Stimulated activated memory B cell treated with anti-CD40 and anti-IgM and Interleukin-4, amounts not matched to agents 10 μg/mL and 1 μg/mL and 100 μg/mL, for 72 hours (primary cell): ENCODE measurements at places on chromosomes 7 and 10.

- peak; percentile 37 for ATAC-seq
Observed at GRCh38 chr7:47720141-47720906, 138.4 kb upstream of the TNS3 start.

- no peak for ATAC-seq
Observed at GRCh38 chr7:80611779-80612178, 26.7 kb upstream of the CD36 start.

DNA sequence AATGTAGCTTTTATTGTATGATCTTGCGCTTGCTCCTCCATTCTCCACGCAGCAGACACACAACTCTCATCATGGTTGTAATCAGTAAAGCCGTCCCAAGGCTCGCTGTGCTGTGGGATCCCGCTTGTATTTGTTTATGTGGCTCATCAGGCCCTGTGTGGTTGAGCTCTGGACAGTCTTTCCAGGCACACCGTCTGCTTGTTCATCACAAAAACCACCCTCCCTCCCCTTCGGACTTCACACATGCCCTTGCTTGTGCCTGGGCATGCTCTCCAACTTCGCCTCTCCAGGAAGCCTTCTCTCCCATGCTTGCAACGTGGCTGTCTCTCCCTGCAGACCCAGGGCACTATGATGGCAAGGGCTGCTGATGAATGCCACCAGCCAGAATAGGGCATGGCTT is 62.4 kb downstream of the HK1 start:
- no peak for ATAC-seq

DNA sequence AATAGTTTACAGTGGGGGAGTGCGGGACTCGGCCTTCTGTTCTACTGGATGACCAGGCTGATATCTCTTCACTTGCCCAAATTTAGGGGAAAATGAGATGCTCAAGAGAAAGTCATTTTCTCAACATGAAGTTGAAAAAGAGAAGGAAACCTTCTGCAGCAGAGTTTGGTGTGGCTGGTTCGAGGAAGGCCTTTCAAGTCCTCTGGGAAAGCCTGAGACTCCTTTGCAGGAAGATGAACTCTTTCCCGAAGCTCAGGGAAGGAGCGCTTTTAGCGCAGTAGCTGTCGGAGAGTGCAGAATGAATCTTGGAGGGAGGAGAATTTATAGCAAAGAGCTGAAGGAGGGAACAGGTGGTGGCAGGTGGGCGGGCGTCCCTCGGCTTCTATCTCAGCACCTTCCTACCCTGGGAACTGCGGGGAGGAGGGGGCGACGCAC is at the start of gene ATOH7:
Gene ATOH7 (minus strand): TSS at position 297 of the 435 bp plus-strand sequence. CDS start 436 bp downstream, outside the sequence.
- ATAC-seq = no peak

DNA sequence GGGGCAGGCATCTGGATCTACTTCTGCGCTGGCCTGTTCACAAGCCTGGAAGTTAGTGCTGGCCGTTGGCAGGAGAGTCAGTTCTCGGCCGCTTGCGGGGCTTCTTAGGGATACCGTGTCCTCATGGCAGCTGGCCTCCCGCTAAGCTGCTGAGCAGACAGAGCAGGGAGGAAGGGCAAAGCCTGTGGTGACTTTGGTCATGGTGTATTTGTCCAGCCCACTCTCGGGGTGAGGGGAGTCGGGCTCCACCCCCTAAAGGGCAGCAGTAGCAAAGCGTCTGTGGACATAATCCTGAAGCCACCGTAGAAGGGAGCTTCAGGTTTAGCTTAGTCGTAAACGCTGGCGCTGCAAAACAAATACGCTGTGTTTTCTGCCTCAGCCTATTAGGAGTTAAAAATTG is 12.2 kb downstream of the UBE3C start:
- ATAC-seq = no peak

DNA sequence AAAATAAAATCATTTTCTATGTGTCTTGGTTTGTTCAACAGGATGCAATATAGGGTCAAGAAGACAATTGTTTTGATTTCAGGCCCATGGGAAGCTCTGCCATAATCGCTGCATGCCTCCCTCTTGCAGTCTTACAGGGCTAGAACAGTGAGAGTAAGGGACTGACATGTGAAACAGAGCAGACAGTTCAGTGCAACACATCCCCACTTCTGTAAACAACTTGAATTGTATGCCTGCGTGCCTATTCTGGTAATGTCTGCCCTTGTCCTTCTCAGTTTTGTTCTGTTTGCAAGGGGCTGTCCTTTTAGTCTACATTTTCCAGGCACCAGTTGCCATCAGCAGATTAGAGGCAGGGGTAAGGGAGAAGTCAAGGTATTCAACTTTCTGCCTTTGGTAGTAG is 34.8 kb upstream of the GPR37 start:
- ATAC-seq = no peak

- peak; percentile 73 for ATAC-seq
Observed at GRCh38 chr10:26739071-26739631, 41.6 kb downstream of the PDSS1 start.

- ATAC-seq = no peak
Observed at GRCh38 chr7:105345003-105345402, 43.7 kb downstream of the SRPK2 start.
